ENCODE measurements at places on chromosomes 5 and 9.

DNA sequence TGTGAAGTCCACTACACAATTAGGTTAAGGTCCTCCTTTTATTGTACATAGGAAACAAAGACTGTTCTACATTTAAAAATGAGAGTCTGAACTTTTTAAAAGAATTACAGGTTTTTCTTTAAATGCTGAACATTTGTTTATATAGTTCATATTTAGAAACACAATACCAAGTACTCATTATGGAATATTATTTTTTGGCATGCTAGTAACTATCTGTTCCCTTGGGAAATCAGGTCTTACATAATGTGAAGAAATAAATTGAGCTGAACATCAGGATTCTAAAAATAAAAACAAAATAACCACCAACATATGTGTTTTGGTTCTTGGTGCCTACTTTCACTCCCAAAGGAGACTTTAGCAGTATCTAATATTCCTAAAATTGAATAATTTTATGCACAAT is 230.5 kb upstream of the IZUMO3 start:
- DNase-seq, result no peak

GRCh38 chr9:2378266-2378665 is 243.3 kb upstream of the VLDLR start:
- no peak for DNase-seq

DNA sequence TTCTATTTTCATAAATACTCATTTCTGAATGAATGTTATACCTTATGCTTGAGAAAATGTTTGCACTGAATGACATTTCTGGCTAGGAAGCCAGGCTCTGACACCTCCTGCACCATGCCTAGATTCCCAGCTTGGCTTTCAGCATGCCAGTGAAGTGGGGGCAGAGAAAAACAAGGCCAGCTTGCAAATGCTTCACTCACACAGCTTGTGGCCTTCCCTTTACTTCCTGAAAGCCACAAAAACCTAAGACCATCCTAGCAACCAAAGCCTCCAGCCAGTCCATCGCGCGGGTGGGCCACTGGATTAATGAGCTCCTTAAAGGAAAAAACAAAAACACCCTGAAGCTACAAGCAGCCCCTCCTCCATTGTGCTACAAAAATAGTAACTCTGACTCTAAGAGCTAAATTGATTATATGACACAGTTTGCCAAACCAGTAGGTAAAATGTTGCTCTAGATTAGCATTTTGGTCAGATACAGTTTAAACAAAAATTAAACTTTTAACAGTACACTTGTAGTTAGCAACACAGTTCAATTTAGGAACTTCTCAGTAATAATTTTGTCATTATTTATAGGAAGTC is 159.9 kb downstream of the TSSK1B start:
- DNase-seq, result no peak

GRCh38 chr5:54091307-54092130 is 218.9 kb downstream of the ARL15 start:
- no peak for DNase-seq

DNA sequence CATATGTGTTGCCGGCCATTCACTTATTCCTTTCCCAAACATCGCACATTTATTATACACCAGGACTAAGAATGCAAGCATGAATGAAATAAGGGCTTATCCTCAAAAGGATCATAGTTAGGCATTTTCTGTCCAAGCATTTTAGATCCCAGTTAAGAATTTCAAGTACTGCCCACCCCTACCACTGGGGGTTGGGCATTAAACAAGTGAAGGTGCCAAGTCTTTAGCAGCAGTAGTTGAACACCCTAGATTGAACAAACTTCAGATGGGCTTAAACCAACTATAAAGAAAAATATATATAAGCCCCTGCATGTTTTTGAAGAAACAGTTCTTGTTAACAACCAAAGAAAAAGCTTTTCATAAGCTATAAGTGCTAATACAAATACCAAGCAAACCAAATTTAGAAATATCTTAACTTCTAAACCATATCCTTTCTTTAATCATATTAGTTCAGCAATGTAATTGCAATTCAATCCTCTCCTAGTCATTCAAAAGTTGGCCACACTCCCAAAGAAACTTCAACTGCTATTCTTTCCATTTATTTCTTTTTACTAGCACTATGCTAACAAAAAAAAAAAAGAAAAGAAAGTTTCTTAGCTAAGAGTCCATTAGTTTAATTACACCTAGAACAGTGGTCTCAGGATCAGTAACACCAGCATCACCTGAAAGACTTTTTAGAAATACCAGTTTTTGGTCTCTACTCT is 149.8 kb downstream of the MLLT3 start:
- no peak for DNase-seq

GRCh38 chr5:158559066-158559465 is 540.6 kb downstream of the EBF1 start:
- no peak for DNase-seq

DNA sequence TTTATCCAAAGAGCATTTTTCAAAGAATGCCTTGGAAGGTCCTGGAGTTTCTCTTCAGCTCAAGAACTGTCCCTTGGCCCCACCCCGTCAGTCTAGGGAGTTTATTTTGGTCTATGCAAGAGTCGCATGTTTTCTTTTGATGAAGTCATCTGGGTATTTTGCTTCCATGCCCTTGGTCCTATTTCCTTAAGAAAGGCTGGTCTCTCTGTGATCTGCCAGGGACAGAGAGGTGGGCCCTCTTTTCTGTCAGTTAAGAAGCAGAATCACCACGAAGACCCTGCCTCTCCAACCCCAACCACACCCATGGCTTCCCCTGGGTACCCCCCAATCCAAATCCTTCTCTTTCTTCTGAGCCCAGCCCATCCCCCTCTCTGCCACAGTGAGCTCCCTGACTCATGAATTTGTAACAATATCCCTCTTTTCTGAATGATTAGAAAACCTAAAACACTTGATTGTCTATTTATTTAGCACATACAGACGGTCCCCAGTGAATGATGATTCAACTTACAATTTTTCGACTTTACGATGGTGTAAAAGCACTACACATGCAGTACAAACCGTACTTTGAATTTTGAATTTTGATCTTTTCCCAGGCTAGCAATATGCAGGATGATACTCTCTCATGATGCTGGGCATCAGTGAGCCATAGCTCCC is 163.5 kb upstream of the ADRA1B start:
- no peak for DNase-seq

GRCh38 chr9:82320566-82320965 is 332.0 kb downstream of the SPATA31D1 start:
- DNase-seq, result no peak

GRCh38 chr5:177426566-177427210 is at the start of gene GRK6:
Gene GRK6, plus strand, starts transcription at chr5:177426676. Its CDS starts 170 bp downstream, at chr5:177426846.
- no peak for DNase-seq

DNA sequence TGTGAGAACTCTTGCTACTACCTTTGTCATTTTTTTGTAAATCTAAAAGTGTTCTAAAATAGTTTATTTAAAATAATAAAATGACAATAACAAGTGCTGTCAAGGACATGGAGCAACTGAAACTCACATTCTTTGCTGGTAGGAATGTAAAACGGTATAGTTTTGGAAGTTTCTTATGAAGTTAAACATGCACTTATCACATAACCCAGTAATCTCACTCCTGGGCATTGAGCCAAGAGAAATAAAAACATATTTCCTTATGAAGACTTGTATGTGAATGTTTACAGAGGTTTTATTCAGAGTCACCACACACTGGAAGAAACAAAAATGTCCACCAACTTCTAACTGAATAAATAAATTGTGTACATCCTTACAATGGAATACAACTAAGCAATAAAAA is 46.0 kb upstream of the COL15A1 start:
- no peak for DNase-seq
